GM19239 (cell line): ENCODE measurements at places on chromosomes 6 and 20.

- no peak for DNase-seq
Observed at GRCh38 chr6:134589512-134589911, 271.6 kb upstream of the SGK1 start.

- DNase-seq, result no peak
Observed at GRCh38 chr20:12072221-12072953, 154.7 kb downstream of the BTBD3 start.

DNA sequence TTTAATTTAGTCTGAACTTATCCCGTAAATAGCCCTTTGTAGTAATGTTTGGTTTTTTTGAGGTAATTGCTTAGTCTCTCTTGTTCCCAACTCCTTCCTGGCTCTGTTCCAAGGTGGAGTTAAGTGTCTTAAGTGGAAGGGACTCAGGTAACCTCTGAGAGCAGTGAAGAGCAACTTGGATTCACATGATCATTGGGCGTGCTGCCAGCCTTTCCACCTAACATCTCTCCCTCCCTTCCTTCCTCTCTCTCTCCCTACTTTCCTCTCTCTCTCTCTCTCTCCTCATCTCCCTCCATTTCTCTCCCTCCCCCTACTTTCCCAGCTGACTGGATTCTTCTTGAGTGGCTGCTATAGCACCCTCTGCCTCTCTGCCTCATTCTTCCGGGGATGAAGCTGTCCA is 232.9 kb upstream of the SASH1 start:
- no peak for DNase-seq

GRCh38 chr6:126657561-126658175 is 317.8 kb downstream of the CENPW start:
- no peak for DNase-seq

DNA sequence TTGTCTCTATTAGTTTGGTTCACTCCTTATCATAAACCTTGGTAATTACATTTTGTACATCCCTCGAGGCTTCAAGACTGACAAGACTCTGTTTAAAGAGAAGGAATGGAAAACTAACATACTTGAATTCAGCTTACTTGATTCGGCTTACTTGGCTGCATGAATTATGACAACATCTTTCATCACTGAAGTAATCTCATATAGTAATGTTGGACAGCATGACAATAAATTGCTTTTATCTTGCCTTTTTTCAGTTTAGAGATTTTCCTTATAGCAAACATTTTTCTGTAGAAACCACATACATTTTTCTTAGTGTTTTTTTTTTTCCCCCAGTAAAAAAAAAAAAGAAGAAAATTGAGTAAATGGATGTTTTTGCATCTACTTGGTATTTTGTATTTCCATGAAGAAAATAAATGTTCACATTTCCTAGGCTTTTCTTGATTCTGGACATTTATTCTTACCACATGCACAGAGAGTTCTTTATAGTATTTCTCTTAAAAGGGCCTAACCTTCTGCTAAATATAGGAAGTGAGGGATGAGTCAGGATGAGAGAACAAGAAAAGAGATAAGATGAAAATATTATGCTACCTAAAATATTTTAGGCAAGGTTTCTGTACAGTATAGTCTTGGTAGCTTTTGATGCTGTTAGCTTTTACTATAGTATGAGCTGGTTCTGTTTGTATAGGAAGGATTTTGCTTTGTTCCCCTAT is 101.0 kb upstream of the HDGFL1 start:
- no peak for DNase-seq

GRCh38 chr6:44020664-44021425 is 106.4 kb downstream of the MRPL14 start:
- no peak for DNase-seq

DNA sequence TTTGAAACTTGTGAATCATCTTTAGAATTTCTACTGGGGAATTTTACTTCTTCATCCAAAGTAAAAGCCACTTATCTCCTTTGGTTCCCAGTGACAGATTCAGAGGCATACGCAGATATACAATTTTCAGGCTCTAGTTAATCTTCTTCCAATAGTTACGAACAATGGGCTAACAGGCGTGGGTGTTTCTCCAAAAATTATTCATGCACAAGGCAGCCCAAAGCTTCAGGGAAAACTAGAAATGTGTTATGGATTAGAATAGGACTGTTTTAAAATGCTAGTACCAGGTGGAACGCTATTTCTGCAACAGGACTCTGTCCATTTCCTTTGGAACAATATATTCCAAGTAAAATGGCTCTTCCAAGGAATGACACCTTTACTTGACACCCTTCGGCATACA is 102.2 kb downstream of the ZNF217 start:
- no peak for DNase-seq

DNA sequence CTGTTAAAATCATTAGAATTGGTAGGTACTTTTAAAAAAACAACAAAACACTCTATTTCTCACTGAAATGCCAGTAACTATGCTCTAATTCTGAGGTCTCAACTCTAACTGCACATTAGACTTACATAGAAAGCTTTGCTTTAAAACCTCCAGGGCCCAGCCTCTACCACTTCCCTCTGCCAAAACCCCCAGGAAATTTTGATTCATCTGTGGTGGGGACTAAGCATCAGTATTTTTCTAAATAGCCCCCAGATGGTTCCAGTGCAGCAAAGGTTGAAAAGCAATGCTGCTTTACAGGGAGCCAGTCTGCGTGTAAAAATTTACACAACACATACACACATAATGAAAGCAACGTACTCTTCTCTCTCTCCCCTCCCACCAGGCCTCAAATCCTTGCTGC is 3.8 kb downstream of the TBC1D32 start:
- no peak for DNase-seq

DNA sequence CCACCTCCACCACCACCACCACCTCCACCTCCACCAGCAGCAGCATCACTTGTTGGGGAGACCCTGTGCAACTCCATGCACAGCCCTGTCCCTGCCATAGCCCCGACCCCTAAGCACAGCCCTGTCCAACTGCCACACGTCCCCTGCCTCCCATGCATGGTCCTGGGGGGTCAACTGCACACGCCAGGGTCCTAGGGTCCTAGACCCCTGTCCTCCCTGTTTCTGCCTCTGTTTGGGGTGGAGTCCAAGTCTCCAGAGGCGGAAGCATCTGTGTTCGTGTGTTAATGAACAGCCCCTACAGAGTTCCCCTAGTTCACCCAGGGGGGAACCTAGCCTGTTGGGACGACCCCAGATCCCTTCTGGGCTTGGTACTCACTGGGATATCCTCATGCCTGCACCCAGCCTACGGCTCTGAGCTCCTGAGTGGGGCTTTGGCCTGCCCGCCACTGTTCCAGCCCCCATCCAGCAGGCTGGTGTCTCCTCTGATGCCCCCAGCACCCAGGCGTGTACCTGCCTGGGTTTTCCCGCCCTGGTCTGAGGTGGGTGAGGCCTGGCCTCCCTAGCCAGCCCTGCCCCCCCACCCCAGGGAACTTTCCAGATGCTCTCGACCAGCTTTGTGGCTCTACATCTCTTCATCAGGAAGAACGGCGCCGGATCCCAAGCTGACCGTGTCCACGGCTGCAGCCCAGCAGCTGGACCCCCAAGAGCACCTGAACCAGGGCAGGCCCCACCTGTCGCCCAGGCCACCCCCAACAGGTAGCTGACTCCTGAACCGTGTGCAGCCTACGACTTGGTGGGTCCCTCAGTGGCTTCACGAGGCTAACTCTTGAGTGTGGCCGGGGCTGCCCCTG is 2.5 kb upstream of the TNFRSF6B start:
- no peak for DNase-seq

- DNase-seq, result no peak
Observed at GRCh38 chr20:18663932-18664331, 76.1 kb downstream of the DTD1 start.

DNA sequence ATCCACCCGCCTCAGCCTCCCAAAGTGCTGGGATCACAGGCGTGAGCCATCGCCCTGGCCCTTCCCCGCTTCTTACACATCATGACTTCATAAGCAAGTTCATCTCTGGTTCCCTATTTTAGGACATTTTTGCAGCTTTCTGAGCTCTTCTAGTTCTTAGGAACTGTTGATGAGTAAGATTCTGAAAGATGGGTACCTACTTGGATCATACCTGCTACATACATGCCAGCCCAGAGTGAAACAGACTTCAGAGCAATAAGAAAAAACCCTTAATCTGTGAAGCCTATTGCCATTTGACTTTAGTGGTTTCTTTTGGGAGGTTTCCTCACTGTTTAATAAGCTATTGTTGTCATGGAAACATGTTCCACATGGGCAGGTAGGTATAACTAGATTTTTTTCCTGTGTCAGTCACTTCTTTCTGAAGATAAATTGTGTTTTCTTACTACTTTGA is 27.9 kb upstream of the TMEM217 start:
- DNase-seq, result no peak

DNA sequence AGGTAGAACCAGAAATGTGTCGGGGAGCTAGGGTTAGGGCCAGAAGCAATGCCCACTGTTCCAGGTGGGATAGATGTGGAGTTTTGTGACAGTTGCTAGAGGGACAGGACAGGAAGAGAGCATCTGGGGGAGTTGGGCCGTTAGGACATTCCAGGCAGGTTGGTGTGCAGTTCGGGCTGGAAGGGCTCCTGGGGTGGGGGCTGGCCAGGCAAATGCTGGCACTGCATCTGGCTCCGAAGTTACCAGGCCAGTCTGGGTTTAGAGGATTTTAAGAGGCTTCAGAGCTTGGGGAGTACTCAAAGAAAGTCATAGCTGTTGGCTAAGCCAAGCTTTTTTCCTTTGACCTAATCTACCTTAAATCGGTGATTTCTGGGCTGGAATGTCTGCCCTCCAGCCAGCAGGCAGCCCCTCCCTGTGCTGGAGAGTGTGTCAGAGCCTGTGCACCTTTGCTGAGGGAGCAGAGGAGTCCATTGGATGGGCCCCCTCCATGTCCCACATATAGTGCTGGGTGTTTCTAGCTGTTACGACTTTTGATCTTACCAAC is 20.8 kb downstream of the PLCG1 start:
- DNase-seq, result no peak

DNA sequence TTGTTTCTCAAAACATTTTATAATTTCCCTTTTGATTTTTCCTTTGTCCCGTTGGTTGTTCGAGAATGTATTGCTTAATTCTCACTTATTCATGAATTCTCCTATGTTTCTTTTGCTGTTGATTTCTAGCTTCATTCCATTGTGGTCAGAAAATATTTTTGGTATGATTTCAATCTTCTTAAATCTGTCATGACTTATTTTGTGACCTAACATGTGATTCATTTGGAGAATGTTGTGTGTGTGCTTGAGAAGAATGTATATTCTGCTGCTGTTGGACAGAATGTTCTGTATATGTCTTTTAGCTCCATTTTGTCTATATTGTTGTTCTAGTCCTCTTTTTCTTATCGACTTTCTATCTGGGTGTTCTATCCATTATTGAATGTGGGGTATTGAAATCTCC is 286.2 kb upstream of the RNF217 start:
- no peak for DNase-seq

DNA sequence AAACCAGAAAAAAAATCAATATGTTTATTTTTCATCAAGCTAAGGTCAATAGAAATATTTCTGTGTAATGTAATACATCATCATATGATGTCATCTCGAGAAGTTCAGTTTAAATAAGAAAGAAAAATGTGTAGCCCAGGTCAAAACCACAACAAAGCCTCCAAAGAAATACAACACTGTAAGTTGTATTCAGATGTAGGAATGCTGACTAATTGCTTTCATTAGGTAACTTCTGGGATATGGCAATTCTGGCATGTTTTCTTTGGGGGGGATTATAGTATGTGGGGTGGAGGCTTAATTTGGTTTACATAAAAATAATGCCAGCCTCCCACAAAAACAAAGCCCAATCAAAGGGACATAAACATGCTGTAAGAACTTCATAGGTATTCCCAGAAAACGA is 881.8 kb upstream of the CITED2 start:
- no peak for DNase-seq

DNA sequence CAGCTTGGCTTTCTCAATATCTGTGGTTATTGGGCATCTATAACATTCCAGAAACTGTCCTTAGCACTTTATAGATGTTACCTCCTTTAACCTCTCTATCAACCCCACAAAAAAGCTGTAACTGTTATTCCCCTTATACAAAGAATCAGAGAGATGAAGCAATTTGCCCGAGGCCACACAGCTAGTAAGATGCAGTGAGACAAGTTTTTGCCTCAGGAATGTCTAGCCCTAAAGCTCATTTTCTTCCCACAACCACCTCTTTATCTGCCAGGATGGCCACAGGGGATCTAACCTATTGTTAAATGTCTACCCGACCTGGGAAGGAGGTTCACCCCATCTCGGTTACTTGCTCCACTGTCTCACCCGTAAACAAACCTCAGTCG is 31.9 kb upstream of the TCP11 start:
- DNase-seq, result no peak

- no peak for DNase-seq
Observed at GRCh38 chr20:5491455-5491854, 174.7 kb upstream of the PROKR2 start.

DNA sequence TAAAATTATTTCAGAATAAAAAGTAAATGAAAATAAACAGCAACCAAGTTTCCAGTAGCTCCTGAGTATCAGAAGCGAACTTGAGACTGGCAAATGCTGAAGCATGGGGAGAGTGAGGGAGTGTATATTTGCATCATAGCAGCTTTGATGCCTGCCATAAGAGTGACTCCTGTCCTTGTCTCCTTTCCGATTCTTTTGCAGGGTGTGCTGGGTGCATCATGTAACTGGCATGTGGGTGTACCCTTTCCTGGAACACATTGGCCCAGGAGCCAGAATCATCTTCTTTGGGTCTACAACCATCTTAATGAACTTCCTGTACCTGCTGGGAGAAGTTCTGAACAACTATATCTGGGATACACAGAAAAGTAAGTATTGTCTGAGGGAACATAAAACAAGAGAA is 117.4 kb downstream of the ADAT2 start:
- DNase-seq, result no peak

DNA sequence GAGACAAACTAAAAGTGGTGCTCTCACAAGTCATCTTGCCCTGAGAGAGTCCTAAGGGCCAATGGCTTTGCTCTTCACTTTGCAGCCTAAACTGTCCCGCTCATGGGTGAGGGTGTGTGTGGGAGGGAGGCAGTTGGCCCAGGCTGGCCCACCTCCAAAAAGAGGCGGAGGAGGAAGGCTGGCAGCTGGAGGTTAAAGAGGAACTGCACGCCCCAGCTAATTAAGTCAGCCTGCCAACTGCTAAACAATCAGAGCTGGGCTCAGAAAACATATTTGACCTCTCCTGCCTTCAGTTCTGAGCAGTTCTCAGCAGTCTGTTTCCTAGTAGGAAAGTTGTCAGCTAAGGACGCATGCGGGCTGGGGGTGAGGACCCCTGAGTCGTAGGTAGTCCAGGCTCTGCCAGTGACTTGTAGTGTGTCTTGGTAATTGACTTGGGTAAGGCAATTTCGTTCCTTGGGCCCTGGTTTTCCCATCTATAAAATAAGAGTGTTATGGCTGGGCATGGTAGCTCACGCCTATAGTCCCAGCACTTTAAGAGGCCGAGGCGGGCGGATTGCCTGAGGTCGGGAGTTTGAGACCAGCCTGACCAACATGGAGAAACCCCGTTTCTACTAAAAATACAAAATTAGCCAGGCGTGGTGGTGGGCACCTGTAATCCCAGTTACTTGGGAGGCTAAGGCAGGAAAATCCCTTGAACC is 17.0 kb downstream of the GSS start:
- DNase-seq, result no peak

- no peak for DNase-seq
Observed at GRCh38 chr6:21756487-21756886, 162.9 kb downstream of the SOX4 start.
